ENCODE measurements at places on chromosomes 1 and 21. TPM values are rescaled to one million over a fixed set of nuclear protein-coding genes. Genes with fewer than 3 reads are reported as not detected.

DNA sequence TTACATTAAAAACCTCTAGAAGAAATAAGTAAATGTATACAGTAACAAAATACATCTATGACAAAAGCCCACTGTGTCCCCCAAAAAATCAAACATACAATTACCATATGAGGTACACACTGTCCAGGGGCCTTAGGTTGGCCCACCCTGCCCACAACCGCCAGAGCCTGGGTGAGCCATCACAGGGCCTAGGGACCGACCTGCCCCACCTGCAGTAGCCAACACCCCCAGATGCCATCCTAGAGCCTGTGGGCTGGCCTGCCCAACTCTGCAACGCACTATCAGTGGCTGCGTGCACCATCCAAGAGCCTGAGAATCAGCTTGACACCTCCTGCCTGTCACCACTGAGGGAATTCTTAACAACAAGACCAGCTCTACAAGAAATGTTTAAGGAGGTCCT is 39.0 kb downstream of the FAF1 start:
- DNase-seq, result no peak

- DNase-seq, result no peak
These were observed 11.0 kb upstream of the OLIG1 start for GRCh38 chr21:33058957-33059356.

DNA sequence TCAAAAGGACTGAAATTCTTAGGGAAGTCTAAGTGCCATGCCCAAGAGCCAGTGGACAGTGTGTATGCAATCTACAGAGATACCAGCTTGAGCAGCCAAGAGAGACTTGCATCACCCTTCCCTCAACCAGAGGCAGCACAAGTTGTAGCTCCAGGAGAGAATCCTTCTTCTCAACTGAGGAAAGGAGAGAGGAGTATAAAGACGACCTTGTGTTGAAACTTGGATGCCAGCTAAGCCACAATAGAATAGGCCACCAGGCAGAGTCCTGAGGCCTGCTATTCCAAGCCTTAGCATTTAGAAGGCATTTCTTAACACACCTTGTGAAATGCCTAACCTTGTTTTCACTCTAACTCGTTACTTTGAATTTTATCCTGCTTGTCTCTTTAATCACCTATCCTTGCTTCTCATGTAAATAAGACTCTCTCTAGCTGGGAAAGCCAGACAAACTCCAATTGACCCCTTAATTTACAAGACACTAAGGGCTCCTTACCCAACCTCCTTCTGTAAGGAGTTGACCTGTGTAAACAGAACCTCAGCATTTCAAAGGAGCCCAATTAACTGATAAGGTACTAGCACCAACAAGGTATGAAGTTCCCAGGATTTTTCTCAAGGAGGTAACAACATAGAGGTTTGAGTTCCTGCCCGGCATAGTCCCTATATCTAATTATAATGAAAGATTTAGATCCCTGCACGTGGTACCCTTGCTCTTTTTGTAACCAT is 738.8 kb downstream of the AMY1C start:
- DNase-seq, result no peak

DNA sequence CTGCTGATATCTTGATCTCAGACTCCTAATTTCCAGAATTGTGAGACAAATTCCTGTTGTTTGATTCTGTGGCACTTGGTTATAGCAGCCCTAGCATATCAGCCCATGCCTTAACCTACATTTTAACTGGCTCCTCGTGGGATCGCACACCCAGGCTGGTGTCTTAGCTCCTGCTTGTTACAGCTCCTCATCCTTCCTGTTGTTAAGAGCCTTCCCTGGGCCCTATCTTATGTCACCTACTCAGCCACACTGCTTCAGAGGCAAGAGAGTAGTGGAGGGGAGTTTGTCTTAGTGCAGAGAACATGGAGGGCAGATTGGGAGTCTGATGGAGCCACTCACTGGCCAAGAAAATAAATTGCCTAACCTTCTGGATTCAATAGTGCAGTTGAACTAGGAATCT is 131.0 kb downstream of the ROR1 start:
- DNase-seq, result no peak

- no peak for DNase-seq
These were observed 38.6 kb upstream of the EDN2 start for GRCh38 chr1:41523071-41523470.

DNA sequence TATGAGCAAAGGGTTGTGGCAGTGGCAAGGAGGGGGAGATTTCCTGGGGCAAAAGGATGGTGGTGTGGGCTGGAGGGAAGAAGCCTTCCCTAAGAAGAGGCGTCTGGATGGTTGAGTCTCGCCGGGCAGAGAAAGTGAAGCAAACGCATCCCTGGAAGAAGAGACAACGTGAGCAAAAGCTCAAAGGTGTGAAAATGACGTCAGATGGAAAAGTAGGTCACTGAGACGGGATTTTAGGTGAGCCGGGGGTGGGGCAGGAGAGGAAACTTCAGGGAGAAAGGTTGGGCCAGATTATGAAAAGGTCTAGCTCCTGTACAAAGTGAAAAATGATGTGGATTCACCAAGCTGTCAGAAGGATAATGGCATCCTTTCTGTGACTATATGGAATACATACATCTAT is 95.3 kb upstream of the KCNE2 start:
- no peak for DNase-seq

- no peak for DNase-seq
These were observed 39.7 kb upstream of the IPO9 start for GRCh38 chr1:201789245-201789644.

GRCh38 chr1:63671514-63671913 is 78.3 kb downstream of the PGM1 start:
- DNase-seq, result no peak

- no peak for DNase-seq
These were observed 152.3 kb downstream of the FCRL5 start for GRCh38 chr1:157399984-157400382.

- no peak for DNase-seq
These were observed 210.0 kb downstream of the ZC3H11B start for GRCh38 chr1:219402925-219403324.

GRCh38 chr1:223742856-223743517 is 30.6 kb downstream of the CAPN2 start:
- no peak for DNase-seq

DNA sequence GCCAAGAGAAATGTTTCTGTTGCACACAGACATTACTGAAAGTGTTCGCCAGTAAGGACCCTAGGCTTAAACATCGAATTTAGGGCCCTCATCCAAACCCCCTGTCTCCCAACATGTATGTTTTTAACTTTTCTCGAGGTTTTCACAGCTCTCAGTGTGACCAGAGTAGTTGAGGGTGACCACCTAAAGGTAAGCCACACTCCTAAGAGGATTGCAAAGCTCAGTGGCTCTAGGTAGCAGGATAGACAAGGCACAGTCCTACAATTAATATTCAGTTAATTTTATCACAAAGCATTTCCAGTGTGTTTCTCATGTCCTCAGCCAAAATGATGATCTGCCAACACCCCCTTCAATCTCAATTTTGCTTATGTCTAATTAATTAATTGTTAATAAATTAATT is 695 bp upstream of the ALG14 start:
- no peak for DNase-seq

DNA sequence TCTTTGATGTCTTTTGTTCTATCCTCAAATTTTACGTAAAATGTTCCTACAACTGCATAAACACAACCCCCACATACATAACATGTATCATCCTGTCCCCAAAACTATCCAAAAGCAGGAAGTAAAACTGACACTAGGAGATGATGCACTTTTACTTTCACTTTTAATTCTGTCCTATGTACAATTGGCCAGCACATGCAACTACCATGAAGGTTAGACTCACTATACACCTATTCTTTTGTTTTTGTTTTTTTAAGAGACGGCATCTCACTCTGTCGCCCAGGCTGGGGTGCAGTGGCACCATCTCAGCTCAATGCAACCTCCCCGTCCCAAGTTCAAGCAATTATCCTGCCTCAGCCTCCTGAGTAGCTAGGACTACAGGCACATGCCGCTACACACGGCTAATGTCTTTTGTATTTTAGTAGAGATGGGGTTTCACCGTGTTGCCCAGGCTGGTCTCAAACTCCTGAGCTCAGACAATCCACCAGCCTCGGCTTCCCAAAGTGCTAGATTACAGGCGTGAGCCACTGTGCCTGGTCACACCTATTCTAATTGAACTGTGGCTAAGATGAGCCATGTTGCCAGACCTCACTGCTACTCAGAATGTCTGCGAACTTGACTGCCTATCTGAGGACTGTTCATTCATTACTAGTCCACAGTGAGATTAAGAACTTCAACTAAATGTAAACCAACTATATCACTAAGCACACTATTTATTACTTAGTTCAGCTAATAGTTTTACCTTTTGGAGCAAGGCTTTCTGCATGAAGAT is 48.0 kb downstream of the TOR3A start:
- no peak for DNase-seq

DNA sequence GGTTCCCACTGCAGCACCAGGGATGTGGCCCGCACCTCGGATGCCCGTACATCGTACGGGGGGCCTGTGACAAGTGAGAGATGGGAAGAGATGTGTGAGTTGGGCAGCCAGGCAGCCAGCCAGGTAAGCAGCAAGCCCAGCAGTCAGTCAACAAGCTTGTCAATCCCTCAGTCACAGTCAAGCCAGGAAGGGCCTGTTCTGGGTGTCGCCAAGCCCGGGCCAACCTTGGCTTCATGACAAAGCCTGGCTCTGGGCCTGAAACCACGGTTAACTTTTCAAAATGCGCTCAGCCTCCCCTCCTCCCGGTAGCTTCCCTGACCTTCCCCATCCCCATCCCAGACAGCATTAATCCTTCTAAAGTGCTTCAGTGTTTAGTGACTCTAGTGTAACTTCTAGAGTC is 31.8 kb downstream of the MYOM3 start:
- DNase-seq, result no peak

DNA sequence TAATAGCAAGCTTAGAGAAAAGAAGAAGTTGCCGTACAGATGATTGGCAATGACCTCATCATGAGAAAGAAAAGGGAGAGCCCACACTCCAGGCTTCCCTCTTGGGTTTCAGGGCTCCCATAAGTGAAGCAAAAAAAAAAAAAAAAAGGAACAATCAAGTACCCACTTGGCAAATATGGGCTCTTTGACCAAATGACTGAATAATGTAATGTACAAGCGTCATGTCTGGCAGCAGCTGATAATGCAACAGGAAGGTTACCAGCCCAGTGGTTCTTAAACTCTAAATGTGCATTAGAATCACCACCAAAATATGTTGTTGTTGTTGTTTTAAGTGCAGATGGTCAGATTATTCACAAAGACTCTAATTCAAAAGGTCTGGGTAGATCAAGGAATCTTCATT is 13.5 kb downstream of the TNFSF4 start:
- no peak for DNase-seq

DNA sequence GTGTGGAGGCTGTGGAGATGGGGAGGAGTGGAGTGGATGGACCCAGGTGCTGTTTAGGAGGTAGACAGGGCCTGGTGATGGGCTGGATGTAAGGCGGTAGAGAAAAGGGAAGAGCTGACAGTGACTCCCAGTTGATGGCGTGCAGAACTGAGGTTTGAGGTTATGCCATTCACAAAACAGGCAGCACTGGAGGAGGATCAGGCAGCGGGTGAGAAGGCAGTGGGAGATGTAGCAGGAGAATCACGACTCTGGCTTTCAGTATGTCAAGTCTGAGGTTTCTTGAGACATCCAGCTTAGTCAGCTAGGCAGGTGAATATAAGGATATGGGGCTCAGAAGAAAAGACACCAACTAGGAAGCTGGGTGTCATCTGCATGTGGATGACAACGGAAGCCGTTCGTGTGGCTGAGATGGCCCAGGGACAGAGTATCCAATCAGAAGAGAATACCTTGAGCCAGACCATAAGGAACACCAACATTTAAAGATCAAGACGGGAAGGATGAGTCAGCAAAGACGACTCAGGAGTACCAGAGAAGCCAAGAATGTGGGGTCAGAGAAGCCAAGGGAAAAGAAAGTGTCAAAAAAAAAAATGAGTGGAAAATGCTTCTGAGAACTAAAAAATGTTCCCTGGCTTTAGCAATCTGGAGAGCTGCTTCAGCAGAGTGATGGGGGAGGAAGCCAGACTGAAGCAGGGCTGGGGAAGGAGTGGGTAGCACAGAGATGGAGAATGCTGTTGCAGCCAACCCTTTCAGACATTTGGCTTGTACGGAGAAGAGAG is 15.2 kb downstream of the LRRN2 start:
- DNase-seq, result no peak

The FMO4 gene
- total RNA-seq, result 9.6 TPM

The PSRC1 gene
- 4.2 TPM for total RNA-seq

The PLA2G4A gene
- 4.6 TPM for total RNA-seq

The CSF3R gene
- total RNA-seq, result 26.7 TPM

The WNT3A gene
- total RNA-seq, result not detected

The TTC22 gene
- total RNA-seq, result not detected

Data from aorta (tissue), 5 donors.